ENCODE measurements at places on chromosomes 11 and 22.

GRCh38 chr11:41065432-41065831 is 394.0 kb downstream of the LRRC4C start:
- DNase-seq, result no peak

DNA sequence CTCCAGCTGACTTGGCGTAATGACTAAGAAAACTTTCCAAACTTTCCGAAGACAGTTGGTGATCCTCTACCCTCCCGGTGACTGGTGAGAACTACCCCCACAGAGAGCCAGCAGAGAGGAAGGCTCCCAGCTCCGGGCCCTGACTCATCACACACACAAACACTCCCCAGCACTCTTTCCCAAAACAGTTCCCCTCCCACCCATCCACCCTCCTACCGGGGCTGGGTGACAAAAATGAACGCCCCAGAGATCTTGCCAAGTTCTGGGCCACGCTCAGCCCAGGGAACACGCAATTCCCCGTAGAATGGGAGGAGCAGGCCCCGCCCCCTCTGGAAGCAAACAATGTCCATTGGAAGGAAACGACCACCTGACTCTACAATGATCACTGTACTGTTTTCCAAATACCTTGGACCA is 21.3 kb upstream of the JAM3 start:
- DNase-seq, result no peak

GRCh38 chr11:17500673-17501072 is 24.0 kb upstream of the ABCC8 start:
- no peak for DNase-seq

DNA sequence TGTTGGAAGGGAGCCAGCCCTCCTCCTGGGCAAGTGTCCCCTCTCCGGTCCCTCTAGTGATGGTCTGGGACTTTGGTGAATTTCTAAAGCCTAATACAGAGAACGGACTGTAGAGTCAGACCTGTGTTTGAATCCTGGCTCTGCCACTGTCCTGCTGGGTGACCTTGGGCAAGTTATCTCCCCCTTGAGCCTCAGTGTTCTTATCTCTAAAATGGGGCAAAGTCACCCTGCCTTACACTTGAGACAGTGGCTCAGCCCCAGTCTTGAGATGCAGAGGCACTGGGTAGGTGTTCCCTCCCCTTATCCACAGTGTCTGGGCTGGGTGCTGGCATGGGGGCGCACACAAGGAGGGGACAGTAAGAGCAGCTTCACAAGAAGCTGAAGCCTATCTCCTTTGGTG is 20.9 kb downstream of the DGAT2 start:
- DNase-seq, result no peak

- DNase-seq, result no peak
Measured at GRCh38 chr11:117428186-117428855, 100.7 kb downstream of the CEP164 start.

- DNase-seq, result no peak
Measured at GRCh38 chr11:78227921-78228320, 39.2 kb downstream of the USP35 start.

- DNase-seq, result no peak
Measured at GRCh38 chr11:135033540-135033939, 621.5 kb upstream of the B3GAT1 start.

DNA sequence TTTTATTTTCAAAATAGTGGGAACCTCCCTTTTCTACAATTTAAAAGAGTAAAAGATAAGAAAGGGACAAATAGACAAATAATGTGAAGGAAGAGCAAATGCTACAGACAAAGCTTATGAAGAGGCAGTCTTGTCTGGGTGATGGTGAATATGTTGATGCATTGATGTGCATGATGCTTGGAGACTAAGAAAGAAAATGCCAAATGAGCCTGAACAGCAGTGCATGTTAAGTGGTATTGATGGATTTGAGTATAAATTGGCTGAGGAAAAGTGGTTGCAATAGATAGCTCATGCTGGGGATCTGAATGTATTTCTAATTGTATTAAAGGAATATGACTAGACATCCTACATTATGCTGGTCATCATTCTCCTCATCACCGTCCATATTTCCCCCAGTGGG is 268.6 kb upstream of the ANO5 start:
- DNase-seq, result no peak

GRCh38 chr22:46042786-46043185 is 65.8 kb upstream of the WNT7B start:
- no peak for DNase-seq

- no peak for DNase-seq
Measured at GRCh38 chr22:27919942-27920755, 1.1 kb upstream of the PITPNB start.

GRCh38 chr11:2203440-2204259 is 32.0 kb upstream of the TH start:
- DNase-seq, result no peak

DNA sequence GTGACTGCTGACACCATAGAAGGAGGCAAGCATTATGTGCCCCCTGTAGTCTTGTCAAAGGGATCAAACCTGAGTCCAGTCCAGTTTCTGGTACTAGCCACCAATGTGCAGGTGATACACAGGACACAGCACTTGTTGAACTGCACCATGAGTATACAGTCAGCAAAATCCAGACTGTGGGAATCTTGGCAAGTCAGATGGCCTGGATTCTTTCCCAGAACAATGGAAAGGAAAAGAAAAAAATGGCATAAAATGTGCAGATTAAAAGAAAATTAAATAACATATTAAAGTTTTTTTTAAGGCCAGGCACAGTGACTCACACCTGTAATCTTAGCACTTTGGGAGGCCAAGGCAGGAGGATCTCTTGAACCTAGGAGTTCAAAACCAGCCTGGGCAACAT is 16.8 kb downstream of the CRY2 start:
- DNase-seq, result no peak

DNA sequence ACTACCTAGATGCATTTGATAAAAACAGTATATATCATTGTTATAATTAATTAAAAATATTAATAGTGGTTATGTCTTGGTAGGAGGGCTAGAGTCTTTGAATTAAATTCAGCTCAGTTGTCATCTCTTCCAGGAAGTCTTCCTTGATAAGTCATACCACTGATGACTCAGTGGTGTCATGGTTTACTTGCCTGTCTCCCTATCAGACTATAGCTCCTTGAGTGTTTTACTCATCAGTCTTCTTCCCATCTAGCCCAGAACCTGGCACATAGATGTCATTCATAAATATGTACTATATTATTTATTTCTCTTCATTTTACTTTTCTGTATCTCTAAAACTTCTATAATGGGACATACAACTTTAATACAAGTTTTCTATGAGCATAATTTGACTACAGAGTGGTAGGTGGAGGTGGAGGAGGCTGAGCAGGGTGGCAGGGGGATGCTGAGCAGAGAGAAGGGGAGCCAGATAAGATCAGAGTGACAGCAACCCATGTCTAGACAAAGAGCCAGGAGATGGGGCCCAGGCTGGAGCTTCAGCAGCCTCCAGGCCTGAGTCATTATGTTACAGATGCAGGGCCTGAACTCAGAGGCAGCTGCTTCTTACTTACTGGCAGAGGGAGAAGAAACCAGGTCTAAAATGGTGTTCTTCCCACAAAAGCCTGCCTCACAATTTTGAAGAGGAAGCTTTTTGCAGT is 82.3 kb upstream of the PHOX2A start:
- DNase-seq, result no peak

DNA sequence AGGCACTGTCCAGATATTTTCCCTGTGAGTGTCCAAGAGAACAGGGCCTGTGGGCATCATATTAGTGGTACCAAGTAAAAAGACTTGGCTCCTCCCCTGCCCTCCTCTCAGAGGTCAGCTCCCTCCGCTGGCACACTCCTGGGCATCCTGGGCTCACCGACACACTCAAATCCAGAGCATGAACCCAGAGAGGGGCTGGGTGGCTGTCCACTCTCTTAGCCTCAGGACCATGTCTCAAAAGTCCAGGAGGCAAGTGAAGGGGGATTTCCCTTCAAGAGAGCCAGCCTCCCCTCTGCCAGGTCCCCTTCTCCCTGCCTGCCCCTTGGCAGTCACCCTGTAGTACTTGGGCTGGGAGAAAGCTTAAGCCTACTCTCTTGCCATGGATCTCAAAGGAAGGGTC is 10.3 kb downstream of the BCL9L start:
- no peak for DNase-seq

- no peak for DNase-seq
Measured at GRCh38 chr11:111307472-111308108, 9.2 kb downstream of the POU2AF3 start.

DNA sequence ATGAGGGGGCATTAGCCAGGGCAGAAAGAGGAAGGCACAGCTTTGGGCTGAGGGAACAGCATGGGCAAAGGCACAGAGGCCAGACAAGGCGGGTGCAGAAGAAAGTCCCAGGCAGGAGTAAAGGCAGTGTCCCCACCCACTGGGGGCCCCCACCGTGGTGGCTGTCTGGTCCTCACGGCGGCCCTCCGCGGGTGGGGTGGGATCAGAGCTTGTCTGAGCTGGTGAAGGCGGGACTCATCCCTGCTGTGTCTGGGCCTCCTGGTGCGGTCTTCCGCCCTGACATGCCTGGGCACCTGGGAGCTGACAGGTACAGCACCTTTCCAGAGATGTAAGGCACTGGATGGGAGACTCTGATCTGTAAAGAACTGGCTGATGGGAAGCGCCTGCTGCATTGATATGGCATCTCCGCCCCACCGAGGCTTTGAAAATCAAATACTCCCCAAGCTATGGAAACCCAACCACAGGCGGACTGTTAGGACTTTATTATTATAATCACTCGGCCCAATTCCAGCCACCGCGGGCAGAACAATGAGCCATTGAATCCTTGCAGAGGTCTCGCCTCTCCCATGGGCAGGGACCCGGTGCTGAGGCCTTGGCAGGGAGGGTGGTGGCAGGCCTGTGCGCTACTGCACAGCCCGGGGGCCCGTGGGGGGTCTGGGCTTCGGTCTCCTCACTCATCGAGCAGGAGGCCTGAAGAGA is 14.2 kb upstream of the GNB1L start:
- no peak for DNase-seq

DNA sequence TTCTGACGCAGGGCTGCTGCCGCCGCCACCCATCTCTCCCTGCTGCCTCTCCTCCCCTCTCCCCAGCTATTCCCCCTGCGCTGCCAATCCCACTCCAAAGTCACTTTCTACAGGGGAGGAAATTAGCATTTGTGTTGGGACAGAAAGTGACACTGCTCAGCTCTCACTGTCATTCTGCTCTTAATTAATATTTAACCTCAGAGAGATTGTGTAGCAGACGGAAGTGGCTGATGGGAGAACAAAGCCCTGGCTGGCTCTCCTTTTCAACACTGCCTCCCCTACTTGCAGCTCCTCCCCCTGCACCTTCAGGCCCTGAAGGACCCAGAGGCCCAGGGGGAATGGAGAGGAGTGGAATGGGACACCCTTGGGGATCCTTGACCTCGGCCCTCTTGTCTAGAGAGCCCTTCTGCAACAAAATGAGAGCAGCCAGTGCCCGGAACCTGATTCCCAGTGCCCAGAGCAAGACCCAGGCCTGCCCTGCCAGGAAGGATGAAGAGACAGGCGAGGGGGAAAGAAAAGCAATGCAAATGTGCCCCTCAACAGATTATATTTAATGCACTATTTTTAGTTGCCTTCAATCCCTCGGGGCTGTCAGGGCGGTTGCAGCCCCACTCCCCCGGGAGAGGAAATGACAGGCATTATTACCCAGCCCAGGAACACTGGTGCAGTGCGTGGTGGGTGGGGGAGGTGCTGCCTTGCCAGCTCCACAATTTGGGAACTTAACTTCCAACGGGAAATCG is 14.6 kb upstream of the NRGN start:
- DNase-seq, result no peak

- DNase-seq, result no peak
Measured at GRCh38 chr11:70611821-70612220, 213.5 kb downstream of the CTTN start.

- no peak for DNase-seq
Measured at GRCh38 chr11:64156235-64157011, 9.5 kb downstream of the MACROD1 start.

- no peak for DNase-seq
Measured at GRCh38 chr11:9146477-9146876, 55.1 kb upstream of the SCUBE2 start.

GRCh38 chr22:41057076-41057475 is 35.3 kb upstream of the EP300 start:
- no peak for DNase-seq

GRCh38 chr11:65718964-65719492 is 1.6 kb downstream of the RNASEH2C start:
- no peak for DNase-seq

GRCh38 chr11:65643971-65644370 is 6.1 kb downstream of the SIPA1 start:
- DNase-seq, result no peak

- DNase-seq, result no peak
Measured at GRCh38 chr11:74678041-74678440, 53.2 kb downstream of the CHRDL2 start.

Measured in T-helper 22 cell (primary cell).